OCI-LY7 (cell line): ENCODE measurements at places on chromosomes 7 and 10. TPM values are rescaled to one million over a fixed set of nuclear protein-coding genes. Genes with fewer than 3 reads are reported as not detected.

DNA sequence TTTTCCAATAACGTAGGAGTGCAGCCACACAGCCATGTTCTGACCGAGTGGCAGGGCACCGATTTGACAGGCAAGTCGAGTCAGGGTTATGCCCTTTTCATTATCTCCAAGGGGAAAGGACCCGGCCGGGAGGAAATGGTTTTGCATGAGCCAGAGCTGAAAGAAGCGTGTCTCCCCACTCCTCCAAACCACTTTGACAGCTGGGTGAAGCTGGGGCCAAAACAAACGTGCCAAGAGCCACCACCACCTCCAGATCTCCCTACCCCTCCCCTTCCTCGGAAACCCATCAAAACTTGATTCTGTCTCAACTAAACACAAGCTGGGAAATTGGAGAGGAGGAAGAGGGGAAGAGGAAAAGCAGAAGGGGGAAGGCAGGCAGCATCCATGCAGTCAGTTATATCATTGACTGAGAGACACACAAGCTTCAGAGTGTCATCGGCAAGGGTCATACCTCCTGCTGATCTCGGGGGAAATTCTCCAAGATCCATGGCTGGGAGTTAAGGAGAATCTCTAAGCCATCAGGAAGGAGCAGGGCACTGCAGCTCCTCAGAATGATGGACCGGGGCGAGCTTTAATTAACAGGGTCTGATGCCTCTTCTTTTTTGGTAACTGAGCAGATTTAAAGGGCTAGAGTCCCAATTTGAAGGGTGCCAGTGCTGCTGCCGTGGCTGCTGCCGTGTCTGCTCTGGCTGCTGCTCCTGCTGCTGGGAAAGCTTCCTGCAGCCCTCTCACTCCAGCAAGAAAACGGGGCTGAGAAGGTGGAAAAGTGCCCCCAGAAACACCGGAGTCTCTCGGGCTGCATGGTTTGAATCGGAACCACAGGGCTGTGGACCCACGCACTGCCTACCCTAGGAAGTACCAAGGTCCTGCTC is 34.7 kb upstream of the CALN1 start:
- DNase-seq = no peak

Gene GOLGA7B
- total RNA-seq = 0.08 and 0.15 TPM in 2 replicates

- DNase-seq = no peak
These were observed 39.9 kb upstream of the SMNDC1 start for GRCh38 chr10:110344622-110345021.

Gene NSUN6
- total RNA-seq = 27.2 and 36.0 TPM in 2 replicates

- no peak for DNase-seq
These were observed 261.4 kb downstream of the GRID1 start for GRCh38 chr10:86105181-86105580.

Gene FGFR2
- total RNA-seq = not detected in 2 replicates

Gene ABCB8
- total RNA-seq = 63.9 and 64.7 TPM in 2 replicates

DNA sequence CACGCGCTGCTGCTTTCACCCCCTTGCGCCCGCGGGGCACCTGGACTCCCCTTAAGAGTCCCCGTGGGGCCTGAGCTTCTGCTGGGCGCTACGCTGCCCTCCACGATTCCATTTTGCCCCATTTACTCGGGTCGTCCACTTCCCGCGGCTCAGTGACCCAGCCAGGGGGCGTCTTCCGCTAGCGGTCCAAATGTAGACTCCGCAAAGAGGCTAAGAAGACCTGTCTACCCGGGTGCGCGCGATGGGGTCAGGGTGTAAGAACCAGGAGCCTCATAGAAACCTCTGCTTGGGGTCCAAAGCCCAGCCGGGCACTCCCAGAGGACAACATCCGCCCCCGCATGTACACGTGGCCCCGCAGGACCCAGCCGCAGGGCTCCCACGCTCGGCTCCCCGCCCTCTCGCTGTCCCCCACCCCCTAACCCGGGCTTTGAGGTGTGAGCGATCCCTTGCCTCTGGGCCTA is 5.2 kb upstream of the HMX2 start:
- no peak for DNase-seq

DNA sequence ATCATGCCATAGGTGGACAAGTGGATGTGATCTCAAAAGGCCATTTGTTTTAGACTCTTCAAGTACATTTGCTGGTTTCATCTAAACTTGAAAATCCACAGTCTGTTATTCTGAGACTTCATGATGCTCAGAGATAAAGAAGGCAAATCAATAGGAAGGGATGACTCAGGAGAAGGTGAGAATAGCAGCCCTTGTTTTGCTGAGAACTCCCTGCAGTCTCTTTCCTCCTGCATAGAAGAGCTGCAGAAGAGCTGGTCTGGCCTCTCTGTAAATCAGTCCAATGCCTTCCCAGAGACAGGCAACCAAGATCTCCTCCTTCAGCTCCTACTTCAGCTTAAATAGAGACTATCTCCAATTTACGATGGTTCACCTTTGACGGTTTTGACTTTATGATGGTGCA is 4.0 kb upstream of the BAIAP2L1 start:
- no peak for DNase-seq

DNA sequence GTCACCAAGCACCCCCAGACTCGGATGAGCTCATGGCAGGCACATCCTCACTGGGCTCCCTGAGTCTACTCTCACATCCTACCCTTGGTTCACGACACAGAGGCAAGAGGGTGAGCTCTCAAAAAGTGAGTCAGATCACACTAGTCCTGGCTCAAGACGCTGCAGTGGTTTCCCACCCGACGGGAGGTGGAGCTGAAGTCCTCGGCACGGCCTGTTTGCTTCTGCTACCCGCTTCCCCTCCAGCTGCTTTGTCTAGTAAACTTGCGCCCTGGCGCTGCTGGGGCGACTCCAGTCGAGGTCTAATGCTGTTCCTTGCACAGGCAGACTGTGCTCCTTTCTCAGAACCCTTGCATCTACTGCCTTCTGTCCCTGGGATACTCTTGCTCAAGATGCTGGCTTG is 13.5 kb upstream of the SFMBT2 start:
- DNase-seq = peak; percentile 61
